T-helper 1 cell (primary cell): ENCODE measurements at places on chromosomes 3 and 15.

GRCh38 chr3:177466074-177466473, 268.8 kb upstream of the TBL1XR1 start:
- DNase-seq: no peak

- no peak for DNase-seq
Observed at GRCh38 chr3:52288674-52289073, 1.0 kb downstream of the GLYCTK start.

- no peak for DNase-seq
Observed at GRCh38 chr3:157922614-157923013, 183.6 kb downstream of the SHOX2 start.

DNA sequence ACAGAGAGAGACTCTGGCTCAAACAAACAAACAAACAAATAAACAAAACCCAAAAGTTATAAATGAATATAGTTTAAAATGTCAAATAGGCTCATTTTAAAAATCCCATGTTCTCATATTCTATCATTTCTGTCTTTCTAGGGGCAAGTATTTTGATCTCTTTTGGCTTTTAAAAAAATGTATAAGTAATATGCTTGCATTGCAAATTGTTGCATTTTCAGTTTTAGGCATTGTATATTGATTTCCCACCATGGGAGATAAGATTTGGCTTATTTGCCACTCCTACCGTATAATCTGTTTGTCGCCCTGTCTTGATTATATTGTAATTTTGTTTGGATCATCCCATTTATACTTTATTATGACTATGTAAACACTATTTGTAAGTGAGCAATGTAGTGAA, 70.6 kb downstream of the PIAS1 start:
- DNase-seq: no peak

DNA sequence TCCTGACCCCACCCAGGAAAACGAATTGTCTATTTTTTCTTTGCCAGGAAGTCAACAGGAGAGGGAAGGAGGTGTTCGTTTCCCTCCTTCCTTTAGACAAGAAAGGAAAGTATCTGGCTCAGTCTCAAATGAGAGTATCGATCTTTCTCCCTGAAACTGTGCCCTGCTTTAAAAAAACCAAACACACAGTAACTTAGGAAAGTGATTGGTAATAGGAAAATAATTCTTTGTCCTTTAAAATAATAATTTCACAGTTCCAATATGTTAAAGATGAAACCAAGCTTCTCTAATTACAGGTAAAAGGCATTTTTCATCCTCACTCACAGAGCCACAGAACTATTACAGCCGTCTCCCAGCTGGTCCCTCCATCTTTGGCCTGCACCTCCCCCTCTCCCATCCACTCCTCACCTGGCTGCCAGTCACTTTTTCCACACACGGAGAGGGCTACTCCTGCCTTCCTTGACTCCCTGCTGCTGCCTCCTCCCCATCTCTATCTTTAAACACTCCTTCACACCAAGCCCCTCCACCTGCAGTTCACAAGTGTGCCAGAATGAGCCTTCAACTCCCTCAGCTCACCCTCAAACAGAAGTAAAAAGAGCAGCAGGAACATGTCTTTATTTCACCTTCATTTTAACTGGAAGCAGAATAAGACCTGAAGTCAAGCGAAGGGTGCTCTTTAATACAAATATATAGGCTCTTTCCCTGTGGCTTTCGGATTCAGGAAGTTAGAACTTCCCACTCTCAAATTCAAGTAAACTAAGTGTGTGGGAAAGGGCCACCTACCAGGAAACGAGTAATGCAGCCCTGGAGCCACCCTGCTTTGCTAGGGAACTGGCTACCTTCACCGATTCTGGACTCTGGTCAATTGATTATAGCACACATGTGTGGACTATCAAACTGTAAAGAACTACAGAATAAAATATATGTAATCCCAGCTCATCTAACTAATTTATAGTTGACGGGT, 116.4 kb downstream of the SENP2 start:
- DNase-seq: no peak

DNA sequence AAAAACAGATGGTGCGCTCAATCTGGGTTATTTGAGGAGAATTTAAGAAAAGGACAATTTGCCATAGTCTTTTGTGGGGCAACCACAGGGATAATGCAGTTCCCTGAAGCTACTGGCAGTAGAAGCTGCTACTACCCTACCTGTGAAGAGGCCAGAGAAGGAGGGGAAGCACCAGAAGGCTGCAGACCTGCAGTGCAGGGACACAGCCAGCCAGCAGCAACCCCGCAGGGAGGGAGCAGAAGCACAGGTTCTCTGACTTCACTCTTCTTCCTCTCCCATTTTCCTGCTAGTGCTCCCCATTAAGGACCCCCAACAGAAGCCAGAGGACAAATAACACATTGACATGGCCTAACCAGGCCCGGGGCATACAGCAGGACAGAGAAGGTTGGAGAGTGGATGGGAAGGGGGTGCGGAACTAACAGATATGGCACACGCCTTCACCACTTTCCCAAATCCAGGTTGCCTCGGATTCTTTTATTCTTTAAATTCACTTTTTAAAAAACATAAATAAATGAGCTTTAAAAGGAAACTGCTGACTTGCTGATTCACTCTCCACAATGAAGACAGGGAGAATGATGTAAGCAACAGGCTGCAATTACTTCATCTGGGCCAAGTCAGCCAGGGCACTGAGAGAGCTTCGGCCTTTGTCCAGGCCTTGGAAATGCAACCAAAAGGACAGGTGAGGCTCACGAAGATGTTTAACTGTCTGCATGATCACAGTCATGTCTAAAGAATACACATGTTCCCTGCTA, 30.1 kb downstream of the POPDC2 start:
- no peak for DNase-seq

GRCh38 chr3:175983379-175983778, 1124.2 kb downstream of the NAALADL2 start:
- DNase-seq: no peak

- DNase-seq: no peak
Observed at GRCh38 chr15:86892774-86893449, 813.2 kb downstream of the AGBL1 start.

DNA sequence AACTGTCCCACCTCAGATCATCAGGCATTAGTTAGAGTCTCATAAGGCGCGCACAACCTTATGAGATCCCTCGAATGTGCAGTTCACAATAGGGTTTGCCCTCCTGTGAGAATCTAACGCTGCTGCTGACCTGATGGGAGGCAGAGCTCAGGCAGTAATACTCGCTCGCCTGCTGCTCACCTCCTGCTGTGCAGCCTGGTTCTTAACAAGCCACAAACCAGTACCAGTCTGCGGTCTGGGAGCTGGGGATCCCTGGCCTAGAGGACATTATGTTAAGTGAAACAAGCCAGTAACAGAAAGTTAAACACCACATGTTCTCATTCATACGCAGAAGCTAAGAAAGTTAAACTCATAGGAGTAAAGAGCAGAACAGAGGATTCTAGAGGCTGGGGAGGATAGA, 47.0 kb downstream of the MAP3K13 start:
- DNase-seq: no peak

DNA sequence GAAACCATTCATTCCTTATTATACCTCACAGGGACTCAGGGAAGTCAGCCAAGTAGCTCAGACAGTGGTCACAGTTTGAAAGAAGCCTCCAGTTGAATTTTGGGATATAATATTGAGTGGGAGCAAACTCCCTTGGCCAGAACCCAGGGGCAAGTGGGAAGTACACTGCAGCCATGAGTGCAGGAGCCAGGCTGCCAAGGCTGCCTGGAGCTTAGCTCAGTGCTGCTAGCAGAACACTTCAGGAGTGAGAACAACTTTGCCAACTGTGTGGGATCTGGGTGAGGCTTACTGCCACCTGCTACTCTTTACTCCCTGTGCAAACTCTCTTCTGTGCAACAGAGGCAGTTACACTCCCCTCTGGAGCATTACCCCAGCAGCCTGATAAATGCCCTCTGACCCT, 4.6 kb downstream of the OR5K3 start:
- DNase-seq: no peak

GRCh38 chr3:17678116-17678741, 64.2 kb downstream of the TBC1D5 start:
- DNase-seq: no peak

DNA sequence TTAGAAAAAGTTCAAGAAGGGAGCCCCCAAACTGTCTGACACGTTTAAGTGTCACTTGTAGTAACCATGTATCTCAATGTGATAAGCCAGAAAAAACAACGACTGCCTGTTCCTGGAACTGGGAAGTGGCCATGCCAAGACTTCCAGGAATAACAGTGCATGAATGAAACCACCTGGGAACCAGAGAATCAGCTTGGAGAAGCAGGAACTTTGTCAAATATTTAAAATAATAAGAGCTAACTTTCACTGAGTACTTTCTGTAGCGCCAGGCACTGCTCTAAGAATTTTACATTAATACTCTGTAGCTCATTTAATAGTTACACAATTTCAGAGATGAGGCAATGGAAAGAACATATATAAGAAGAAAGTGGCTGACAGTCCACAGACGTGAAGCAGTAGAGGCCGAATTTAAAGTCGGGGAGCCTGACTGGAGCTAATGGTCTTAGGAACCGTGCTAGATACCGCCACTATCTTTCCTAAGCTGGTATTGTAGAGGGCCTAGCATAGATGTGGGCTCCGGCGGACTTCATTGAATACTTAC, 876 bp downstream of the PLSCR1 start:
- no peak for DNase-seq

GRCh38 chr3:57815036-57815435, 58.9 kb downstream of the SLMAP start:
- DNase-seq: no peak

DNA sequence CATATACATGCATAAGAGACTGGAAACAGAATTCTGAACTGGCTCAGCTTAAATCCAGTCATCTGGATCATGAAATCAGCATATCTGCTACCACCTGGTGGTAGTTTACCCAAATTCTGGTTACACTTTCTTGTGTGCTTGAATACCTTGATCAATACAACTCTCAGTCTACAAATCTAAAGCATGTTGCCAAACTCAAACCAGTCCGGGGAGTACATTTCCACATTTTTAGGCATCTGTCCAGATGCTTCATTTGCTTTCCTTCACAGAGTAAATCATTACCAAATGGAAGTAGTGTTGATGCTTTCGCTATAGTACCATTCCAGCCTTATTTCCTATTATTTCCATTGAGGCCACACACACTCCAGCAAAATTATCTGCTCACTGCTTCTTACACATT, 126.4 kb downstream of the P2RY1 start:
- DNase-seq: no peak

- no peak for DNase-seq
Observed at GRCh38 chr3:112027826-112028225, 6.7 kb upstream of the TMPRSS7 start.

- DNase-seq: no peak
Observed at GRCh38 chr3:17494117-17494809, 248.2 kb downstream of the TBC1D5 start.

DNA sequence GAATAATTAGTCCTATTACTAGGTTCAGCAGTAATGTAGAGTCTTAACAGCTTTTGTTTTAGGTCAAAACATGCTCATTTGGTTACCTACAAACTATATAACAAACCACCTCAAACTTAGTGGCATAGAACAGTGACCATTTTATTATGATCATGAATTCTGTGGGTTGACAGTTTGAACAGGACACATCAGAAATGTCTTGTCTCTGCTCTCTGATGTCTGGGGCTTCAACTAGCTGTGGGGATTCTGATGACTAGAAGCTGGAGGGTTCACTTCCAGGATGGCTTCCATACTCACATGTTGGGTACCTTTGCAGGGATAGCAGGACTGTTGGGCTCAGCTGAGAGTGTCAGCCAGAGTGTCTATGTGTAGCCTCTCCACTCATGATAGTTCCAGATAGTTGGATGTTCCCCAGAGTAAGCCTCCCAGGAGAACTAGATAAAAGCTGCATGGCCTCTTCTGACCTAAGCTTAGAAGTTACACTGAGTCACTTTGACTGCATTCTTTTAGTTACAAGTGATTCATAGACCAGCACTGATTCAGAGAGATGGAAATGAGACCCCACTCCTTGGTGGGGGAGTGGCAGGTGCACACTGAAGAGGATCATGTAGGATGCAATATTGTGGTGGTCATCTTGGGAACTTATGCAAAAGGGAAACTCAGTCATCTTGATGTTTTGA, 32.6 kb downstream of the PLCL2 start:
- DNase-seq: no peak

GRCh38 chr3:186209810-186210752, 101.2 kb upstream of the ETV5 start:
- DNase-seq: no peak

GRCh38 chr15:57403566-57404325, 27.4 kb downstream of the CGNL1 start:
- no peak for DNase-seq

DNA sequence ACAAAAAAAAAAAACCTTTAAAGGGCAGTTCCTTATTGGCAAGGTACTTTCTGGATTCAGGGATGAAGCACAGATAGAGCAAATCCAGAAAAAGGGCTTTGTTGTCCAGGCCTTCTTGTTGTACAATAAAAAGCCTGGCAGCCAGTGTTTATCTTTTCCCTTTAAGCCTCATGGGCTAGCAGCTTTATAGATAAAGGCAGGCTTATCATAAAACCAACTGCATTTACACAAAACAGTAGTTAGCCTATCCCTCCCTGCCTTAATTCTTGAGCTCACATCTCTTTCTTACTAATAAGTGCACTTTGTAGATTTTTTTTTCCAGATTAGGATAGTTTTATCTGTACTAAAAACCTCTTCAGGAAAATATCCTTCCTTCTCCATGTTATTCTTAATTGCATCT, 662.8 kb upstream of the CCDC54 start:
- DNase-seq: no peak

- no peak for DNase-seq
Observed at GRCh38 chr3:29072611-29073010, 208.3 kb upstream of the RBMS3 start.

DNA sequence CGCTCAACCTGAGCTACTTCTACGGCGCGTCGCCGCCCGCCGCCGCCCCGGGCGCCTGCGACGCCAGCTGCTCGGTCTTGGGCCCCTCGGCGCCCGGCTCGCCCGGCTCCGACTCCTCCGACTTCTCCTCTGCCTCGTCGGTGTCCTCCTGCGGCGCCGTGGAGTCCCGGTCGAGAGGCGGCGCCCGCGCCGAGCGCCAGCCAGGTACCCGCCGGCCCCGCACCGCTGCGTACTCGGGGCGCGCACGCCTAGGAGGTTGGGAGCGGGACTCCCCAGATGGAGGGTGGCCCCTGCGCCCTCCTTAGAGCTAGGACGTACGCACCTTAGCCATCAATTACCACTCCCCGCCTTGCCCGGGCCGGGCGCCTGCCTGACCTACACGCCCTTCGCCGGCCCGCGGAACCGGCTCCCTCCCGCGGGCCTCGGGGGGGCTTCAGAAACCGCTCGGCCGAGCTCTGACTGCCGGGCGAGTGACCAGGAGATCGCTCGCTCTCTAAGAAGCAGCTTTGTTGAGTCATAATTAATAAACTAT, 466 bp downstream of the NFKBIZ start:
- peak; percentile 70 for DNase-seq

GRCh38 chr3:33426630-33427317, 13.4 kb downstream of the UBP1 start:
- DNase-seq: no peak

DNA sequence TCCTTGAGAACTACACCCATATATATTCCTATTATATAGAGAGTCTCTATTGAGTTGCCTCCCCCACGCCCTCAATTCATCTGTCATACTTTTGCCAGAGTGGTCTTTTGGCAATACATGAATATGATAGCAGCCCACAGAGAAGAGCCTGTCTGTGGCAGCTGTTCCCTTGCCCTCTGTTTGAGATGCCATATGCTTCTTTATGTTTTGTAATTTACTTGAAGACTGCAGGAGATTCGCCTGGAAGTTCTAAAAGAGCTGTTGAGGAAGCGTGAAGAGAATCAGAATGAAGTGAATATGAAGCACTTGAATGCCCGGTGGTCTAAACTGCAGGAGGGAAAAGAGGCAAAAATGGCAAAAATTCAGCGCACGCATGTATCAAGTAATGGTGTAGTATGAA, 27.2 kb downstream of the CFAP91 start:
- no peak for DNase-seq

- no peak for DNase-seq
Observed at GRCh38 chr15:40115670-40116093, 7.0 kb upstream of the BMF start.
